ENCODE measurements at places on chromosomes 3 and 15. TPM values are rescaled to one million over a fixed set of nuclear protein-coding genes. Genes with fewer than 3 reads are reported as not detected.

DNA sequence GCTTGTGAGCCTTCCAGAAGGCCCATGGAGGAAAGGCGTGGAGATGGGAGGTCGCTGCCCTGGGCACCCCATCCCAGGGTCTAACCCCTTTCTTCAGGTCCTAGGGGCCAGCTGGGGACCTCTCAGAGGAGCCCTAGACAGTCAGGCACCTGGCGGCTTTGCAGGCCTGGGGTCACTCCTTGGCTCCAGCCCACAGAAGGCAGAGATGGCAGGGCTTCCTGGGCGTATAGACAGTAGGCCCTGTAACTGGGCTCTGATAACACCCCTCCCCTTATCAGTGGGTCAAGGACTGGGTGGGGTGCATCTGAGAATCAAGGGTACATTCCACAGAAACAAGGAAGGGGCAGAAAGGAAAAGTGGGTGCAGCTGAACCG is 16.7 kb downstream of the ZDHHC19 start:
- no peak for DNase-seq

GRCh38 chr15:41512940-41513505 is 604 bp downstream of the LTK start:
- no peak for DNase-seq

- no peak for DNase-seq
Measured at GRCh38 chr3:100627491-100627890, 18.1 kb downstream of the ADGRG7 start.

DNA sequence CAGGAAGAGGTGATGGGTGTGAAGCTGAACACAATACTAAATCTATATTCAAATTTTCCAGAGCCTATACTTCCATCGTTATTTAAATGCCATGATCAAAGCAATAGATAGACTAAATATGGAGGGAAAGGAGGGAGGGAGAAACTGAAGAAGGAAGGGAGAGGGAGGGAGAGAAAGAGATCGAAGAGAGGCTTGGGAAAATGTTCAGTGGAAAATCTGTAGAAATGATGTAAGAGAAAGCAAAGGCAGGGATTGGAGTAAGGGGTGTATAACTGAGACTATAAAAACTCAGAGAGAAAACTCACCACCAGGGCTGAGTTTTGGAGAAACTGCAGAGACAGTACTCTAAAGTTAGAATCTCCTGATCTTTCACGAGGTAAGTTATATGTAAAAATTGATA is at the start of gene OSTN:
OSTN (plus strand) TSS at position 310 of the 400 bp plus-strand sequence. CDS start 13,292 bp downstream, outside the sequence.
- no peak for DNase-seq

The ATXN7 gene
- 30.7 TPM for total RNA-seq

DNA sequence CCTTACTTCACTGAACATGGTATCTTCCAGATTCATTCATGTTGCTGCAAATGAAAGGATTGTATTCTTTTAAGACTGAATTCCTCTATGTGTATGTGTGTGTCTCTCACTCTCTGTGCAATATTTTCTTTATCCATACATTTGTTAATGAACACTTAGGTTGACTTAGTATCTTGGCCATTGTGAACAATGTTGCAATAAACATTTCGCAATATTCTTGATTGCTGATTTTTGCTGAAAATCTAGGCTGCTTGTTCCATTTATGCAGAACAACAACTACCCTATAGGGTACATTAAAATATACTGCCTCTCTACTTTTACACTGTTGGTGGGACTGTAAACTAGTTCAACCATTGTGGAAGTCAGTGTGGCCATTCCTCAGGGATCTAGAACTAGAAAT is 732.4 kb downstream of the CADM2 start:
- DNase-seq = no peak

- DNase-seq = no peak
Measured at GRCh38 chr3:81485444-81485865, 276.0 kb downstream of the GBE1 start.

Data from omental fat pad (tissue), 4 donors.